ENCODE measurements at places on chromosomes 7 and 10. TPM values are rescaled to one million over a fixed set of nuclear protein-coding genes. Genes with fewer than 3 reads are reported as not detected.

- DNase-seq = no peak
Measured at GRCh38 chr7:26375726-26376174, 84.1 kb downstream of the SNX10 start.

DNA sequence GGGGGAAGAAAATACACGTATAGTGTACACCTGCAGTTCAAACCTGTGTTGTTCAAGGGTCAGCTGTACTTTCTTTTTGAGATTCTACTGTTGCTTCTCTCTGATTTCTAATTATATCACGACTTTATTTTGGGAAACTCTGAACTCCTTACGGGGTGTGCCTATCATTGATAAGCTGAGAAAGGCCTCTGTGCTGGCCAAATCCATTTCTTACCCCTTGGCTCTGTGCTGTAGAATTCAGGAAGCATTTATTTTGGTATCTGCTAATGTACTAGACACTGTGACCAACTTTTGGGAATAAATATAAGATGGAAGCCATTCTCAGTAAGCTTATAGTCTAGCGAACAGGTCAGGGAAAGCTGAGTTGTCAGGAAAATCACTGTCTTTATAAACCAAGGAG, 26.9 kb upstream of the RPA3 start:
- DNase-seq = no peak

GRCh38 chr10:74329873-74330272, 178.9 kb downstream of the ADK start:
- no peak for DNase-seq

- DNase-seq = no peak
Measured at GRCh38 chr7:10724449-10724848, 249.2 kb upstream of the PHF14 start.

KCNMA1 gene
- 86.2 TPM for total RNA-seq

ASB10 gene
- not detected for total RNA-seq
